Ovary (tissue), 10 donors: ENCODE measurements at places on chromosomes 6 and 20.

DNA sequence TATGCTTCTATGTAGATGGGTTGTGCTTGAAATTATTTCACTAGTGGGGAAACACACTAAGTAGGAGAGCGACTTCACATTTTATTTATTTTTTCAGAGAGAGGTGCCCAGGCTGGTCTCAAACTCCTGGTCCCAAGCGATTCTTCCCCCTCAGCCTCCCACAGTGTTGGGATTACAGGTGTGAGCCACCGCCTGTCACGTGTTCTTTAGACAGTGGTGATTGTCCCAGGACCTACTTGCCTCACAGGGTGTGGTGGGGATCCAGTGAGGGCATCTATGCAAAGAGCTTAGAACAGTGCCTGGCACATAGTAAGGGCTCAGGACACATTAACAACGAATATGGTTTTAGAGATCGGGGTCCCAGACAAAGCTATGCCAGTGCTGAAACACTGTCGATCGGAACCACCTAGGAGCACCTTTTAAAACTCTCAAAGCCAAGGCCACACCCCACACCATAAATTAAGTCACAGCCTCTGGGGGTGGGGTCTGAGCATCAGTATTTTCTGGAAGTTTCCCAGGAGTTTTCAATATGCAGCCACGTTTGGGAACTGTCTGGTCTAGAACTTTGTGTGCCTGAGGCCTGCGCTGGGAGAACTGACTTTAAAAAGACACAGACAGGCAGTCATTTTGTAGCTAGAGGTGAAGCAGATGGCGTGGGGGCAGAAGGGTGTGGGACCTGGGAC lies 4.8 kb upstream of the BCAS4 start:
- DNase-seq = peak; percentile 34
- no peaks in the 10 kb centered on the region for H3K36me3 ChIP-seq
- peak overlapping the region; percentile 88 for H3K27ac ChIP-seq
- H3K27me3 ChIP-seq = no peaks in the 10 kb centered on the region

DNA sequence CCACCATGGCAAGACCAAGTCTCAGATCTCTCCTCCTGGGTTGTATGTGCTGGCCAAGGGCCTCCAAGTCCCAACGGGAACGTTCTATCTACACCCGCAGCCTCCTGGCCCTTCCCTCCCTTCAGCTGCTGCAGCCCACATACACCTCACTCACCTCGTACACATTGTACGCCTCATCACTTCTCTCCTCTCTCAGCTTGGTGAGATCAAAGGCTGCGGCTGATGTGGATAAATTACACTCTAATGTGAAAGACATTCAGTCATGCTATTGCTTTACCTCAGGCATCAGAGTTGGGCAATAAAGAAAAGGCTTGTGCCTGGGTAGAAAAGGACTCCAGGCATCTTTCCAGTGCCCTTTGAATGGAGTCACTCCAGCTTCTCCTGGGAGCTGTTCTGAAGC lies 135.3 kb upstream of the FOXQ1 start:
- H3K4me3 ChIP-seq = no peak overlapping the region
- H3K36me3 ChIP-seq = no peaks in the 10 kb centered on the region
- H3K4me1 ChIP-seq = no peaks in the 10 kb centered on the region
- no peak for DNase-seq
- H3K27ac ChIP-seq = no peak overlapping the region

DNA sequence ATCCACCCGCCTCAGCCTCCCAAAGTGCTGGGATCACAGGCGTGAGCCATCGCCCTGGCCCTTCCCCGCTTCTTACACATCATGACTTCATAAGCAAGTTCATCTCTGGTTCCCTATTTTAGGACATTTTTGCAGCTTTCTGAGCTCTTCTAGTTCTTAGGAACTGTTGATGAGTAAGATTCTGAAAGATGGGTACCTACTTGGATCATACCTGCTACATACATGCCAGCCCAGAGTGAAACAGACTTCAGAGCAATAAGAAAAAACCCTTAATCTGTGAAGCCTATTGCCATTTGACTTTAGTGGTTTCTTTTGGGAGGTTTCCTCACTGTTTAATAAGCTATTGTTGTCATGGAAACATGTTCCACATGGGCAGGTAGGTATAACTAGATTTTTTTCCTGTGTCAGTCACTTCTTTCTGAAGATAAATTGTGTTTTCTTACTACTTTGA lies 27.9 kb upstream of the TMEM217 start:
- no peak overlapping the region for H3K27ac ChIP-seq
- H3K27me3 ChIP-seq = no peaks in the 10 kb centered on the region
- H3K36me3 ChIP-seq = no peaks in the 10 kb centered on the region
- DNase-seq = no peak
- peaks cover 7% of the 10 kb centered on the region for H3K4me1 ChIP-seq
- H3K4me3 ChIP-seq = no peak overlapping the region

GRCh38 chr6:35309611-35310264 lies 12.1 kb downstream of the DEF6 start:
- no peaks in the 10 kb centered on the region for H3K36me3 ChIP-seq
- no peaks in the 10 kb centered on the region for H3K4me1 ChIP-seq

GRCh38 chr20:57200882-57201695 lies 65.4 kb downstream of the BMP7 start:
- no peaks in the 10 kb centered on the region for H3K36me3 ChIP-seq
- H3K27me3 ChIP-seq = no peaks in the 10 kb centered on the region
- no peak overlapping the region for H3K27ac ChIP-seq
- H3K4me1 ChIP-seq = no peaks in the 10 kb centered on the region
- DNase-seq = no peak

DNA sequence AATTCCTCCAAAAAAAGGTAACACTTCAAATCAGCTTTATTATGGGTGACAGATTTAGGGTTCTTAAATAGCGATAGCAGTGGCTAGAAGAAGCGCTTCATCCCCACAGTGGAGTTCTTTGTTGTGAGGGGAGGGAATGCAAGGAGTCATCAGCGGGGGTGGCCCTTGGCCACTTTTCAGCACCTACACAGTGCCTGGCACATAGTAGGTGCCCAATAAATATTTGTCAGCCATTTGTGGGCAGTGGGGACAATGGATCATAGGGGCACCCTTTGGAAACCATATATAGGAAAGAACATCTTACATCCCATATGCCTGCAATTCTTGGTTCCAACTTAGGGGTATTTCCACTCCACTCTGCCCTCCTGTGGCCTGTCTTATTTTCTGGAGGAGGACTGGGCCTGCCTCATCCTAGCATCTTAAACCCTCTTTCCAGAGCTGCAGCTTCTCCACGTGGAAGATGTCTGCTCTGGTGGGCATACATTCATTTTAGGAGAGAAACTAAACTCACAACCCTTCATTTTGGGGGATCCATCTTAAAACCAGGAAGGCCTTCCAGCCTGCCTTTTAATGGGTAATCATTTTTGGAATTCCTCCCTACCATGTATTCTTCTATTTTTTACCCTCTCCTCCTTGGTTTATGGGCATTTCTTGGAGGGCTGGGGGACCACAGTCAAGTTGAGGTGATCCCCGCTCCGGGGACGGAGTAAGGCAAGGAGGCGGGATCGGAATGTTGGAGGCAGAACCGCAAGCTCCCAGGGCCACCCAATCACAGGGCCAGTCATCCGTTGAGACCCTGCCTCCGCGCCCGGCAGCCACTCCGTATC lies 2.6 kb upstream of the GPSM3 start:
- DNase-seq = peak; percentile 52
- peaks cover 6% of the 10 kb centered on the region for H3K4me1 ChIP-seq
- H3K36me3 ChIP-seq = no peaks in the 10 kb centered on the region
- peak overlapping the region; percentile 63 for H3K27ac ChIP-seq
- H3K4me3 ChIP-seq = peak overlapping the region; percentile 29

DNA sequence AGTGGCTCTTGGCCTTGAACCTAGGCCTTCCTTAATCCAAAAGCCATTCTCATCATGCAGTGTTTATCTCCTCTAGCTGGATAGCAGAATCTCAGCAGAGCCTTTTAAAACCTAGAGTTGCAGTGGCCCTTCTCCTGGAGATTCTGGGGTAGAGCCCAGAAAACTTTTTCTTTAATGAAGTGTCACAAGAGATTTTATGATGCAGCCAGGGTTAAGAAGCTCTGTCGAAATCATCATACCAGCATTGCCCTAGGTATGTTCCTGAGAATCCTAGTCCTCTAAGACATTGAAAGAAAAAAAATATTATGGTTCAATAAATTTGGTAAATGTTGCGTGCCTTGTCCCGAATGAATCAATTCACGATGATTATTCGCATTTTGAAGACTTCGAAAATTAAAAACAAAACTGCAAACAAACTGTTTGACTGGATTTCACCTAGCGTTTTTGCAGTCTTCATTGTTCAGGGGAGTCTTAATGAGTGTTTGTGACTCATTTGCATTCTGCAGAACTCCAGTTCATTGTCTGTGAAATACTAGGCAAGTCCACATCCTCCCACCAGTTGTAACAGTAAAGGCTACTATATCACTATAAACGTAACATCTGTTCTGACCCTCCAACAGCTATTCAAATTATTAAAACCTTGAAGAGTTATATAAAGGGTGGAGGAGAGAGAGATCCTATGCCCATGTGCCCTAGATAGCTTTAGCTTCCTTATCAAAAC lies 198.6 kb downstream of the UST start:
- no peak for DNase-seq
- H3K36me3 ChIP-seq = no peaks in the 10 kb centered on the region
- H3K4me3 ChIP-seq = no peak overlapping the region
- H3K27me3 ChIP-seq = no peaks in the 10 kb centered on the region
- no peak overlapping the region for H3K27ac ChIP-seq
- H3K4me1 ChIP-seq = peaks cover 7% of the 10 kb centered on the region
